Thoracic aorta (tissue), 2 donors: ENCODE measurements at places on chromosomes 11 and 22. TPM values are rescaled to one million over a fixed set of nuclear protein-coding genes. Genes with fewer than 3 reads are reported as not detected.

GRCh38 chr22:23082534-23083314 is 12.4 kb downstream of the GNAZ start:
- no peak for DNase-seq

DNA sequence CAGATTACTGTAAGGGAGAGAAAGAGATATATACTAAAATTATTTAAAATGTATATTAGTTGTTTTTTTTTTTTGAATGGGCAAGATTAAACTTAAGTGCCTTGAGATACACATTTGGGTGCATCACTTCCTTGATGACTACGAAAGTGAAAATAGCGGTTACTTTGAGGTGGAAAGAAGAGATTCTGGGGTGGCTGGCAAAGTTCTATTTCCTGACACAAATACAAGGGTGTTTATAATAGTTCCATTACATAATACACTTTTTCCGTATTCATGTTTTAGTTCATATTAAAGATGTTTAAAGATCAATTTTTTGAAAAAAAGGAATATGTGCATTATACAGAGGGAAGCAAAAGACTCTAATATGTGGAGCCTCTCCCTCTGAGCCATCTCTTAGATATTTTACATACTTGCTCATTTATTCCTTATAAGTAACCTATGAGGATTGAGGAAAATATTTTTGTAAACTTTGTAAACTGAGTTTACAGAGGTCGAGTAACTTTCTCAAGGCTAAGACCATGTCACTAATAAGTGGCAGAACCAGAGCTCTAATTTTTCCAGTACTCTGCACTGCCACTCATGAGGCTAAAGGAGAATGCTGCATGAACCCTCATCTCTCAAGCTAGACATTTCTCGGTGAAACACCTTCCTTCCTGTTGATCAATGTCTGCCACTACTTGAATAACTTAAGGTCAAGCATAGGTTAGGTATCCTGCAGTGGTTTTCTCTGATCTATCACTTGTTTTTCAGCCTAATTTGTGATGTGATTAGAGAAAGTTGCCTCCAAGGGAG is 58.6 kb downstream of the DDIAS start:
- no peak for DNase-seq

- no peak for DNase-seq
Measured at GRCh38 chr11:33618351-33618710, 82.3 kb downstream of the C11orf91 start.

The SCGB1C1 gene
- not detected for total RNA-seq

GRCh38 chr11:130000552-130001176 is 2.0 kb downstream of the PRDM10 start:
- DNase-seq: no peak
